Anterior cingulate cortex (tissue), 58 donors: ENCODE measurements at places on chromosomes 3 and 15.

GRCh38 chr15:70328679-70329115, 231.0 kb upstream of the TLE3 start:
- no peak for DNase-seq

DNA sequence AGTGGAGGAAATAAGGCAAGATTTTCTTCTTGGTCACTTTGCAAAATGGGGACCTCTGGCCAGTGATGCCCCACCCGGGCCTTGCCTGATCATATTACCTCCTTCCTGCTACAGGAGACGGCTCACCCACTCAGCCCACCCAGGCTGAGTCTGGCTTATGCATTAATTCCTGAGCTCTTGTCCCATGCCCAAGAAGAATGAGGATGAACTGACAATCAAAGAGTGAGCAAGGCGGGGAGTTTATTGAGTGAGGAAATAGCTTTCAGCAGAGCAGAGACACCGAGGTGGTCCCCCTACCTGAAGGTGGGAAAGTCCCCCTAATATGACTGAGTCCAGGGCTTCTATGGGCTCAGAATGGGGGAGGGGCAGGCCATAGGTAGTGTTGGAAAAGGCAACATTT, 107.5 kb downstream of the EOMES start:
- DNase-seq: no peak

GRCh38 chr15:39431376-39431775, 149.5 kb upstream of the THBS1 start:
- DNase-seq: no peak

- no peak for DNase-seq
Measured at GRCh38 chr3:29503958-29504357, 223.1 kb downstream of the RBMS3 start.

DNA sequence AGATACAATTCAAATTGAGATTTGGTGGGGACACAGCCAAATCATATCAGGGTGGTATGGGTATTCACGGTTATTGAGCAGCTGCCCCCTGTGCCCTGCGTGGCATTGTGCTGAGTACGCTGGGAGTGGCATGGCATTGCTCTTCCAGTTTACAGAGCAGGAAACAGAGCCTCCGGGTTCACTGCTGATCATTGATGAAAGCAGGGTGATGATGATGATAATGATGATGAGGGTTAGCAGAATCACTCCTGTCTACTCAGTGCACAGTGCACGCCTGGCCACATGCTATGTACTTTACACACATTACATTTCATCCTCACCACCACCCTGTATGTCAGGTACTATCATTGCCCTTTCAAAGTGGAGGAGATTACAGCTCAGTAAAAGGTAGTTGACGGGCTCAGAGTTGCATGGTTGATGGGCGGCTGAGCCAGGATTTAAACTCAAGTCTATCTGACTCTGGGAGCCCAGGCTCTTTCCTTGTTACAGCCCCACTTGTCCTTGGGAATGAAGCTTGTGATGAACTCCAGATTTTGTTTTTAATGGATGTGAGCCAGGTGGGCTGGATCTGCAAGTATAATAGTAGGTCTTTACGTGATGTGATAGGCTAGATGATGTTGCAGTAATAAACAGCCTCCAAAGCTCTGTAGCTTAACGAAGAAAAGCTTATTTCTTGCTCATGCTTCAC, 87.6 kb upstream of the MYZAP start:
- DNase-seq: no peak

DNA sequence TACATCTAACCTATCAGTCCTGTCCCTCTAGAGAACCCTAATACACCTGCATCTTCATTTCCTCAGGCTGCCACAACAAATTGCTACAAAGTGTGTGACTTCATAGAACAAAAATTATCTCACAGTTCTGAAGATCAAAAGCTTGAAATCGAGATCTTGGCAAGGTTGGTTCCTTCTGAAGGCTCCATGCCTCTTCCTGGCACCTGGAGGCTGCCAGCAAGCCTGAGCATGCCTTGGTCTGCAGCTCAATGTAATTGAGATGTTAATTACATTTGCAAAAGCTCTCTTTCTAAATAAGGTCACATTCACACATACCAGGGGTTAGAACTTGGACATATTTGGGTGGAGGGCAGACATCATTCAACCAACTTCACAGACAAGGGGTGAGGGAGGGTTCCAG, 86.4 kb upstream of the ABHD17C start:
- DNase-seq: no peak
